ENCODE measurements at places on chromosomes 7 and 10.
A peak's percentile ranks its signal among the peaks of the same experiment; 100 is the strongest.

GRCh38 chr10:43605850-43606322 lies 352 bp upstream of the ZNF485 start:
- no peak for DNase-seq

- DNase-seq, result no peak
These were observed 2.3 kb downstream of the LRRTM3 start for GRCh38 chr10:66927971-66928770.

DNA sequence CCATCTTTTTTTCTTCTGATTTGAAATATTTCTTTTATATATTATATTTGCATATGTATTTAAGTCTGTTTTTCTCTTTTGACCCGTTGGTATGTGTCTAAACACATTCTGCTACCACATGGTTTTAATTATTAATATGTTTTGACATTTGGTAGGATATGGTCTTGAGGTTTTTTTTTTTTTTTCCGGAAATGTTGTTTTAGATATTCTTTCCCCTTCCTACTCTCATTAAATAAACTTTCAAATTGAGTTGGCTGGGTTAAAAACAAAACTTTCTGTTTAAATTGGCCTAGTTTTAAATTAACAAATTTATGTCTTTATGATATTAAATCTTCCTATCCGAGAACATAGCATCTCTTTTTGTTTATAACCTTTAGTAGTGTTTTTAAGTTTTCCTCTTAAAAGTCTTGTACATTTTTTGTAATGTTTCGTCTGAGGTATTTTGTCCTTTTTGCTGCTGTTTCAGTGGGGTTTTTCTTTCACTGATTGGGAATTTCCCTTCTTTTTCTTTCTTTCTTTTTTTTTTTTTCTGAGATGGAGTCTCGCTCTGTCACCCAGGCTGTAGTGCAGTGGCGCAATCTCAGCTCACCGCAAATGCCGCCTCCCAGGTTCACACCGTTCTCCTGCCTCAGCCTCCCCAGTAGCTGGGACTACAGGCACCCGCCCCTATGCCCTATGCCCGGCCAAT lies 25.4 kb downstream of the STAM start:
- no peak for DNase-seq

DNA sequence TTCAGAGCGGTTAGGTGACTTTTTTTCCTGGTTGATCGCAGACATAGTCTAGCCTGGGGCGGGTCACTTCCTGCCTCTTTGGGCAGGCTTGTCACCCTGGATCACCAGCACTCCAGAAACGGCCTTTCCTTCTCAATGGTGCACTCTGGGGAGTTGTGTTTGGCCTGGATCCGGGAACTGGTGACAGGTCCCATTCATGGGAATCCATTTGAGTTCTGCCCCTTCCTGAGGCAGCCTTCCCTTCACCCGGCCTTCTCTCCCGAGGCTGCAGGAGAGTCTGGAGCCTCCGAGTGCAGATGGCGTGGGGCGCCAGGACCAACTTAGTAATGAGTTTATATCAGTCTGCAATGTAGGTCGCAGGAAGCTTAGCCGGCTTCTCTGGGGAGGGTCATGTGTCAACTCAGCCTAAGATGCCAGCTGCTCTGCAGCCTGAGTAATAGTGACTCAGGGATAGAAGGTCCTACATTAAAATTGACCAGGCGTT lies 54.2 kb downstream of the TACR2 start:
- DNase-seq, result no peak

- DNase-seq, result no peak
These were observed 128.2 kb upstream of the CHST15 start for GRCh38 chr10:124221356-124222317.

DNA sequence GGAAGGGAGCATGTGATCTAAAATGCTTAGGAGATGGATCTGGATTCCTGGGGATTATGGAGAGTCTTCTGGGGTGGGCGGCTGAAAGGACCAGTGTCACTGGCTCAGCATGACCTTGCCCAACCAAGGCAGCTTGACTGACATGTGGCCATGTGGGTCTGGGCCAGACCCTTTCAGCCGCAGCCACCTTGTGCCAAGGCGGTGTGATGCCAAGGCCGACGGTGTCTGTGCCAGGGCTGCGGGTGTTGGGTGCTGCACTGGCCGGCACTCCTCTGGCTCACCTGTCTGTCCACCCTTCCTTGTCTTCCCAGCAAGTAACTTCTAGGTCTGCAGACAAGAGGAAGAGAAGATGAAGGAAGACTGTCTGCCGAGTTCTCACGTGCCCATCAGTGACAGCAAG lies 8.8 kb downstream of the DEPP1 start:
- no peak for DNase-seq

DNA sequence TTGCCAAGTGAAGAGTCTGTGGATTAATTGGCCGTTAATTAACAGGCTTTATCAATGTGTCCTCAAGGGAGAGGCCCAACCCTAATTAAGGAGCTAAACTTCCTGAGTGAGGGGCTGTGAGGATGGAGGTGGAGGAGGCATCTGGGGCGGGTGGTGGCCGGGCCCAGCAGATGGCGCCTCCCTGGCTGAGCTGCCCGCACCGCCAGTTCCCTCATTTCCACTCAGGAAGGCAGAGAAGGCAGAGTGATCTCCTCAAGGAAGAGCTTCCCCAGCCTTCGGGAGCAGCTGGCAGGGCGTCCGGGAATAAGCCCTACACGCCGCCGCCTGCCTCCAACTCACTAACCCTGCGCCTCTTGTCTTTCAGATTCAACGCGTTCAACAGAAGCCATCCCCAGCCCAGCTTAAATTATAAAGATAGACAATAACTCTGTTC lies 112.2 kb downstream of the CYTH3 start:
- peak; percentile 46 for DNase-seq

- DNase-seq, result no peak
These were observed 692.3 kb upstream of the GALNT17 start for GRCh38 chr7:70439651-70440050.

- peak; percentile 18 for DNase-seq
These were observed 46.7 kb downstream of the PKD1L1 start for GRCh38 chr7:47901542-47901941.

- no peak for DNase-seq
These were observed 131.9 kb downstream of the TNS3 start for GRCh38 chr7:47449810-47450590.

DNA sequence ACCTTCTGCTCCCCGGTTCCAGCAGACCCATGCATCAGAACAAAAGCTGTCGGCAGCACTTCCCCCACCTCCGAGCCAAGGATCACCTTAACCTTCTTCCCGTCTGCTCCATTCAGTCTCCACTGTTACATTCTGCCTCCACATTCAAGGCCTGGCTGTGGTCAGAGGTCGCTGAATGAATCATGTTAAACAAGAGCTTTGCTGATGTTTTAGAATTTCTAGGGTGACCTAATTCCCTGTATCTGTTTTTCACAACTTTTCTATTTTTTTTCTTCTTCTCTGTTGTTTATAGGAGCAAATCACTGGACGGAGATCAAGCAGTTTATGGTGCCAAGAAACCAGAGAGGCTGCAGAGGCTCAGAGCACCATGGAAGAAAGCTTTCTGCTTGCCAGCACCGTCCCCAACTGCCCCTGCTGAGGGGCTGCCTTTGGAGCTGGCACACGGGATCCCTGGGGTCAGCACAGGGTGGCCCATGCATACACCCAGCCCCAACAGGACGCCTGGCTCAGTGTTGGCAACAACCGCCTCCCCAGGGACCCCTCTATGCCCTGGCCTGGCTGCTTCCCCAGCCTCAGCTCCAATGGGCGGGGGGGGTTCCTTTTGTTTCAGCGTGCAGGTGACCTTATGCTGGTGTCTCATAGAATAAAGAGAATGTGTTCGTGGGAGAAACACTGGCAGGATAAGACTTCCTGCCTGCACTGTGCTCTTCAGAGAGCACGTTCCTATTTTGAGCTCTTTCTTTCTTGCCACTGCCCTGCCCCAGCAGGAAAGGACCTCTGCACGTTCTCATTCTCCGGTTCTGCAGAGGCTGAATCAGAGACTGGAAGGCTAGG lies 182.7 kb upstream of the LYZL2 start:
- no peak for DNase-seq

DNA sequence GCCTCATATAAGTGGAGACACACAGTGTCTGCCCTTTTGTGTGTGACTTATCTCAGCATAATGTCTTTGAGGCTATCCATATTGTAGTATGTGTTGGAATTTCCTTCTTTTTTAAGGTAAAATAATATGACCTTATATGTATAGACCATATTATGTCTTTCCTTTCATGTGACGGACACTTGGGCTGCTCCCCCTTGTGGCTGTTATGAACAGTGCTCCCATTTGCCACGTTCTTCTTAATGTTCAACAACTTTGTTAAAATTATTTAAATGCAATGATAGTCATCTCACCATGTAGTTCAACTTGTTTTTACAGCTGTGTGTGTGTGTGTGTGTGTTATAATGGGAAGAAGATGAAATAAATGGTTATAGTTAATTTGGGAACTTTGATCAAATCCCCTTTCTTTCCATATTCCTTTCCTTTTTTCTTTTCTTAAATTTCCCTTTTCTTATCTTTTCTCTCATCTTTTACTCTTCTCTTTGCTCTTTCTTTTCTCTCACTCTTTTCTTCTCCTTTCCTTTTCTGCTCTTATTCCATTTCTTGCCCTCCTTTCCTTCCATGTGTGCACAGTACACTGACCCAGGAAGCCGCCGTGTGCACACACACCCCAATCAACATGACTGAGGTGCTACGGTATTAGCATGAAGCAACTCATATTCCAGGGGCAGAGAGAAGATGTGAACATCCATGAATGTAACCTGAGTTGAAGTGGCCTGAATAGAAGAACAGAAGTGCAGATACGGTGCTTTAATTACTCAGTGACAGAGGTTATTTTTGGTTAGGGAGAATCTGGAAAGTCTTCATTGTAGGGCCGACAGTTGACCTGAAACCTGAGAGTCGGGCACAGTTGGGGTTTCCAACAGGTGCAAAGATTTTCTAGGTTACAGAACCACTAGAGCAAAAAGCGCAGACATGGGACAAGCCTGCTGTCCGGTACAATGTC lies 596.6 kb downstream of the SDK1 start:
- no peak for DNase-seq

- DNase-seq, result no peak
These were observed 29.8 kb downstream of the C10orf120 start for GRCh38 chr10:122669842-122670241.

- peak; percentile 34 for DNase-seq
These were observed 7.1 kb downstream of the CAMK2G start for GRCh38 chr10:73867126-73867807.
